Activated CD4-positive, alpha-beta T cell treated with anti-CD3 and anti-CD28 coated beads for 36 hours (primary cell): ENCODE measurements at places on chromosomes 5 and 9.
A peak's percentile ranks its signal among the peaks of the same experiment; 100 is the strongest.

DNA sequence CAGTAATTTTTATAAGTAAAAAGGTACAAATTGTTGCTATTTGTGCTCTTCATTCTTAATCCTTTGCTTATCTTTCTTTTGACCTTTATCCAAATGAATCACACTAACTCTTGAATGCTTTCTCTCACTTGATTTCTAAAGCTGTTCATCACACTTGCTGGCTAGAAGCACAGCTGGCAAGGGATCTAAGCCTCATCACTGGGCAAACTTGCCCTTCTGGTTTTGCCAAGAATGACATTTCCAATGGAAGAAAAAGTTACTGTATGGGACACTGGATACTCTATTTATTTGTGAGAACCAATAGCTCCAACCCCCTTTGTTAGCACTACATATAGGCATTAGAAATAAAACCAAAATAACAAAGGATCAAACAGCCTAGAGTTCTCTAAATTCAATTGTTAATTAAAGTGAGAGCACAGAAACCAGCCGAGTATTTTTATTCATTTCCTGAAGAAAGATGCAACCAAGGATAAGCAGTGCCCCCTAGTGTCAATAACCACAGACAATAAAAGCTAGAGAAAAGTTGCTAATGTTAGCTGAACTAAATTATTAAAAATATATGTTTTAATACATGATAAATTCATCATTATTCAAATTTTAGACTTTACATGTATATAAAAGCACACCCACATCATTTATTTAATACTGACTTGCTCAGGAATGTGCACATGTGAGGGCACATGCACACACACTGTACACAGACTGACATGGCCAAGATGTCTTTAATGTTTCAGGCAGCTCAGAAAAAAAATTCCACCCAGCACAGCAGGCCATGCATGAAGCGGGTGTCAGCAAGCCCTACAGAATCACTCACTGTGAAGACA, 59.8 kb upstream of the POU5F2 start:
- no peak overlapping the region for H3K4me3 ChIP-seq
- H3K36me3 ChIP-seq: no peaks in the 10 kb centered on the region
- no peaks in the 10 kb centered on the region for H3K4me1 ChIP-seq
- no peak overlapping the region for H3K27ac ChIP-seq
- no peaks in the 10 kb centered on the region for H3K27me3 ChIP-seq

- H3K4me3 ChIP-seq: no peak overlapping the region
- peaks cover 11% of the 10 kb centered on the region for H3K27me3 ChIP-seq
- no peak for DNase-seq
- no peaks in the 10 kb centered on the region for H3K4me1 ChIP-seq
Measured at GRCh38 chr5:88955403-88955802, 72.4 kb upstream of the MEF2C start.

DNA sequence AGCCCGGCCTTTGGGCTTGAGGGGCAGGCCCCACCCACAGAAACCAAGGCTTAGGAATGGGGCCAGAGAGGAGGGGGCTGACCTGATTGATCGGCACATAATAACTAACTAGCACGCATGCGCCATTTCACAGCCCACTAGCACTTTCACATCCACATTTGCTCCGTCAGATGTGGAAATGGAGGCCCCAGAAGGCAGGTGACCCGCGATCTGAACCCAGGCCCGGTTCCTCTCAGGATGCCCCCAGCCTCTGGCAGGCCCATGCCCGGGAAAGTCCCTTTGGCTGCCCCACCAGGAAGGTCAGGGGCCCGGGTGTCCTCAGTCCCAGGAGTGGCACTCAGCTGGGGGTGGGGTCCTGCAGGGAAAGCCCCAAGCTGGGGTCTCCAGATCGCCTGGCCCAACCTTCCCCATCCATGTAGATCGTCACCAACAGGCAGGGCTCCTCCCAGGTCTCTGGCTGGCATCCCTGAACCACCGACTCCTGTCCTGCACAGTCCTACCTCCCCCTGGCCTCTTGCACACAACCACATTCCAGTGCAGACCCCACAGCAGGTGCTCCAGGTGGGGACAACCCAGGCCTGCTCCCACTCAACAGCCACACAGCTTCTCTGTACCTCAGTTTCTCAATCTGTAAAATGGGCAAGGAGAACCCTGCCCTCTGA, 46.7 kb downstream of the VAV2 start:
- no peak for DNase-seq
- no peak overlapping the region for H3K27ac ChIP-seq
- no peaks in the 10 kb centered on the region for H3K27me3 ChIP-seq
- no peak overlapping the region for H3K4me3 ChIP-seq
- no peaks in the 10 kb centered on the region for H3K36me3 ChIP-seq

GRCh38 chr9:126516936-126517832, 96.5 kb upstream of the LMX1B start:
- peaks cover 59% of the 10 kb centered on the region for H3K27me3 ChIP-seq
- peak overlapping the region; percentile 61 for H3K4me3 ChIP-seq
- DNase-seq: peak; percentile 76

DNA sequence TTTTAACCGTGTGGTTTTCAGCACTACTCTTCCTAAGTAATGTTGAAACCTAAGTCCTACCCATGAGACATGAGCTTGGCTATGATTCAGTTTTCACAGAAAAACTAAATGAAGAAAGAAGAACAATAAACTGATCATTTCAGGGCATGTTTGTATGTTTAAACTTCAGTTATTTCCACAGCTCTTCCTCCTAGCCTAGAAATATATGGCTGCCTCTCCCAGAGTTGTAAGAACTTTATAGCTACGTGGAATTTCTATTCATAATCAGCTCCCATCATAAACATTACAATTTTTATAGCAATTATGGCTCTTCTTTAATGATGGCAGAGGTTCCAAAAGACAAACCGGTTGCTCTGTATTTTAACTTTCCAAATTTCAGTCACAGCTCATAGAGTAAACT, 314.7 kb upstream of the ADAMTSL1 start:
- H3K36me3 ChIP-seq: no peaks in the 10 kb centered on the region
- no peak overlapping the region for H3K27ac ChIP-seq
- no peaks in the 10 kb centered on the region for H3K4me1 ChIP-seq
- H3K27me3 ChIP-seq: no peaks in the 10 kb centered on the region

DNA sequence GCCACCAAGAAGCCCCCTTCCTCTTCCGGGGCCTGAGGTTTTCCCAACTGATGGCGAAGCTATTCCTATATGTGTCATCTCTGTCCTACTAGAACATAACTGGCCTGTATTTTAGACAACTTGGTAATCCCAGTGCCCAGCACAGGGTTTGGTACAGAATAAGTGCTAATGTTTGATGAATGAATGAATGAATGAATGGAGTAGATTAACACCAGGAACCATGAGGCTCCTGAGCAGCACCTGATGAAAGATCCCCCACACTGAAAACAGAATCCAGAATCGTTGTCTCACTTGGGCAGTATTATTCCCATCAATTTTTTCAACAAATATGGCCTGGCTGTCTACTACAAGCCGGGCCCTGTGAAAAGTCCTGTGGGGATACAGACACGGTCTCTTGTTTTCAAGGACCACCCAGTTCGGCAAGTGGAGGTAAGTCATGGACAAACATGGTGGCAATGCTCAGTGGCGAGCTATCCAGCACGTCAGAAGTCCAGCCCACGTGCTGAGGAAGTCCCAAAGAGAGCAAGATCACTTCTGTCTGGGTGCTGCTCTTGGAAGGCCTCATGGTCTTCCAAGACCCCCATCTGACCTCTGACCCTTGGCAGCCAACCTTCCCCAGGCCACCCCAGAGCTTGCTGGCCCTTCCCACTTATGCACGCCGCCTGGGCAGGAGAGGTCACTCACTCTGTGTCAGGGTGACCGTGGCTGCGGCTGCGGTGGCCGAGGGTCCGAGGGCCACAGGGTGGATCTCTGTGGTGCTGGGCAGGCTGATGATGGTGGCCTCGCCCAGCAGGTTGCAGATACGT, 1.0 kb downstream of the NAIF1 start:
- H3K4me3 ChIP-seq: no peak overlapping the region
- H3K27ac ChIP-seq: no peak overlapping the region
- peaks cover 20% of the 10 kb centered on the region for H3K36me3 ChIP-seq
- no peak for DNase-seq
- peaks cover 52% of the 10 kb centered on the region for H3K4me1 ChIP-seq
- no peaks in the 10 kb centered on the region for H3K27me3 ChIP-seq

DNA sequence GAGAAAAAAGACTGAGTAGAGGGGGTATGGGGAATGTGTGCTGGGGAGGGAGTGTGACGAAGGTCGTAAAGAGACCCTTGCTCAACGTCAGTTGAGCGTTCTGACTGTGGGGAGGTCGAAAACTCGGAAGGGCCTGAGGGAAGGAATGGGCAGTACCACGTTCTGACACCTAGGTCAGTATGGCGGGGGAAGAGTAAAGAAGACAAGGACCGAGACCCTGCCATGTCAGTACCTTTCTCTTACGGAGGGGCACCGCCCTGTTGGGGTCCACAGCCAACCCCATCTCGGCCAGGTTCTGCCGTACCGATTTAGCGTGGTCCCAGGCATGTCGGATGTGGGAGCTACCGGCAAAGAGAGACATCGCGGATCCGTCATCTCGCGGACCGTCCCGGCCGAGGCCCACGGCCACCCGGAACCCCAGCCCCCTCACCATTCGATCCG, 375 bp downstream of the NOP16 start:
- peak overlapping the region; percentile 100 for H3K27ac ChIP-seq
- H3K27me3 ChIP-seq: no peaks in the 10 kb centered on the region
- peak overlapping the region; percentile 95 for H3K4me3 ChIP-seq
- peaks cover 60% of the 10 kb centered on the region for H3K36me3 ChIP-seq

DNA sequence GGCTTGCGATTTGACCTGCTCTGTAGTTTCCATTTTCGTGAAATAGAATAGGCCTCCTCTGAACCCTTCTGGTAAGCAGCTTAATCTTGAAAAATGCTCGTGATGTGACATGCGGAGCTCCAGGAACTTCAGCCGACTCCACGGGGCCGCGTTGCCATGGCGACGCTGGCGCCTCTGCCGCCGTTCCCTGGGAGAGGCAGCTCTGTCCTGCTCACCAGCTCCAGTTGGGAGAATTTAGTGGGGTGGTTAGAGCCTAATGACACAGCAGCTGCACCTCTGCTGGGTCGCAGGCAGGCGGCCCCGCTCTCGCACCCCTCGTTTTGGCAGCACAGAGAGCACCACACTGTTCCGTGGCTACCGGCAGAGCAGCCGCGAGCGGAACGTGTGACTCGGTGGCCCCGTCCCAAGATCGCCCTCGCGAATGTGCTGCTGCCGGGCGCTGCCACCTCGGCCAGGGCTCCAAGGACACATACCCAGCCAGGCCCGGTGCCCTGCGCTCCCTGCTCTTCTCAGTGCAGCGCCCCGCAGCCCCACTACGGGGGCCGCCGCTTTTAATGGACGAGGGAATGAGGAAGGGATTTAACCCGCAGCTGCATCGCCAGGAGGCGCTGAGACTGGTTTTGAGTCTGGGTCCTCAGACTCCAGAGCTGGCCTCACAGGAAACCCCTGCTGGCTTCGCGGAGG, 131.2 kb upstream of the LMX1B start:
- H3K27ac ChIP-seq: no peak overlapping the region
- DNase-seq: no peak
- H3K27me3 ChIP-seq: no peaks in the 10 kb centered on the region
- no peak overlapping the region for H3K4me3 ChIP-seq
- peaks cover 11% of the 10 kb centered on the region for H3K4me1 ChIP-seq
- H3K36me3 ChIP-seq: peaks cover 3% of the 10 kb centered on the region

- peaks cover 2% of the 10 kb centered on the region for H3K27me3 ChIP-seq
- peaks cover 3% of the 10 kb centered on the region for H3K36me3 ChIP-seq
- no peak for DNase-seq
- peaks cover 9% of the 10 kb centered on the region for H3K4me1 ChIP-seq
- no peak overlapping the region for H3K27ac ChIP-seq
- no peak overlapping the region for H3K4me3 ChIP-seq
Measured at GRCh38 chr5:109553846-109554245, 135.9 kb upstream of the MAN2A1 start.

GRCh38 chr5:168125445-168126199, 165.8 kb upstream of the WWC1 start:
- H3K27me3 ChIP-seq: no peaks in the 10 kb centered on the region
- no peak overlapping the region for H3K27ac ChIP-seq
- peaks cover 22% of the 10 kb centered on the region for H3K4me1 ChIP-seq
- no peak for DNase-seq

GRCh38 chr9:116377179-116377798, 223.7 kb downstream of the PAPPA start:
- no peak overlapping the region for H3K4me3 ChIP-seq
- H3K27me3 ChIP-seq: no peaks in the 10 kb centered on the region
- H3K27ac ChIP-seq: no peak overlapping the region
- H3K36me3 ChIP-seq: no peaks in the 10 kb centered on the region

- H3K36me3 ChIP-seq: no peaks in the 10 kb centered on the region
- no peak for DNase-seq
- H3K27ac ChIP-seq: no peak overlapping the region
- H3K4me3 ChIP-seq: no peak overlapping the region
Measured at GRCh38 chr5:16378762-16379161, 86.8 kb downstream of the ZNF622 start.

DNA sequence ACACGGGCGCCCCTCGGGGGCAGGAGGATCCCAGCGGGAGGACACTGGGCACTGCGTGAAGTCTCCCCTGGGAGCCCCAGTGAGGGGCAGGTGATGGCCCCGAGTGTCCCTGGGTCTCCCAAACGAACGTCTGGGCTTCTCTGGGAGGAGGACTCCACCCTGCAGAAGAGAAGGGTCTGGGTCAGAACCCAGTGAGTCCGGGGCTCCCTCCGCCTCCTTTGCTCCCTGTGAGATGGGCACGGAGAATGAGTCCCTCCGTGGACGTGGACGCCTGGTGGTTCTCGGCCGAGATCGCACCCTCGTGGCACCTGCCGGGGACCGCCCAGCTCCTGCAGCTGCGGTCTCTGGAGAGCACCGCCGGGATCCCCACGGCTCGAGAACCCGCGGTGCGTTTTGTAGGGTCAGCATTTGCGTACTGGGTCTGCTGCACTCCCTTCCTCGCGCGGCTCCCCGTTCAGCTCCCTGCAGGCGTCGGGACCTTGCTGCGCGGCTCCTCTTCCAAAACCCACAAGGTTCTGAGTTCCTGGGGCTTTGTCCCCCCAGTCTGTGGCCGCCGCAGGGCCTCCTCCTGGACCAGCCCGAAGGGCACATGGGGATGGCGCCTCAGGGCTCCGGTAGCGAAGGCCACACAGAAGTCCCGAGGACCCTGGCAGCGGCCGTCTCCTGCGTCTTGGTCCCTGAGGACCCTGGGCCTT, 10.2 kb upstream of the CEP72 start:
- no peak for DNase-seq
- no peak overlapping the region for H3K4me3 ChIP-seq
- peaks cover 3% of the 10 kb centered on the region for H3K4me1 ChIP-seq
- H3K36me3 ChIP-seq: no peaks in the 10 kb centered on the region

- H3K4me1 ChIP-seq: peaks cover 8% of the 10 kb centered on the region
- DNase-seq: no peak
- H3K27me3 ChIP-seq: peaks cover 2% of the 10 kb centered on the region
- no peaks in the 10 kb centered on the region for H3K36me3 ChIP-seq
- H3K27ac ChIP-seq: no peak overlapping the region
Measured at GRCh38 chr9:137225699-137226331, 841 bp downstream of the CYSRT1 start.
